CD4-positive, alpha-beta T cell (primary cell): ENCODE measurements at places on chromosomes 6 and 20. TPM values are rescaled to one million over a fixed set of nuclear protein-coding genes. Genes with fewer than 3 reads are reported as not detected.

Gene IRAK1BP1
- total RNA-seq, result 0.52 TPM

DNA sequence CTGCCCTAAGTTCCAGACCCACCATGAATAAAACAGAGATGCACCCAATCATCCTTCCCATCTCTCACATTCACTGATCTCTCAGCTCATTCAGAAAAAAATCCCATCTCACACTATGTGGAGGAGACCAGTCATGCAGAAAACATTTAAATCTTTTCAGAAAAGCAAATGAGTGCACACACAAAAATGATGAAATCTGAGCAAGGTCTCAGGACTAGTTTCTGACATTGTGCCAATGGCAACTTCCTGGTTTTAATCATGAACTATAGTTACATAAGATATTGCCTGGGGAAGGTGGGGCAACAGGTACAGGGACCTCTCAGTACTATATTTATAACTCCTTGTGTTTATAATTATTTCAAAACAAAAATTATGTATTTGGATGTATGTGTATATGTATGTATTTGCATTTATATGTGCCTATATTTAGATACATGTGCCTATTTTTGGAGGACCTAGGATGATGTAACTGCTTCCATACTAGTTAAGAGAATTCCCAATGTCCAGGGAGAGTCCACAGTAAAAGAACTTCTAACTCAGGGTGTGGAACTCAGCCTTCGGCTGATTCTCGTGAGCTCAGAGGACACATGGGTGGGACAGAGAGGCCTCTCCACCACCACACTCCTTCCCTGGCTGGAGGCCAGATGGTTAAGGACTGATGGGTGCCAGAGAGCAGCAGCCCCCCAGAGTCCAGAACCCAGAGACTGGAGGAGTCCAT lies 71.7 kb upstream of the MAP3K4 start:
- DNase-seq, result no peak

Gene SOX4
- 22.6 TPM for total RNA-seq

DNA sequence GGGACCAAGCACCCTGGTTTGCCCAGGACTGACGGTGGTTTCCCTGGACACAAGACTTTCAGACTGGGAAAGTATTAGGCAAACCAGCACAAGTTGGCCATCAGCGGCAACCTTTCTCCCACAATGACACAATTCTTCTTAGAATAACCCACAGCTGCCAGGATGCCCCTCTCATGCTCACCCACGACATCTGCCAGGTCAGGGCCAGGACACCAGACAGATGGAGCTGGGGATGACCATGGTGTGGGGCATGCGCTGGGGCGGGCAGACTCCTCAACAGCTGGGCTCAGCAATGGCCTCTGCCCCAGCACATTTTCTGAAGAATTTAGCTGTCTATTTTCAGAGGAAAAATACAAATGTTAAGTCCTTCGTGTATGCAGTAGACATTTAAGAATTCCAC lies 226.4 kb downstream of the FNDC1 start:
- no peak for DNase-seq

Gene HRH3
- not detected for total RNA-seq

Gene FOXQ1
- not detected for total RNA-seq

GRCh38 chr20:44092551-44093248 lies 94.3 kb downstream of the JPH2 start:
- no peak for DNase-seq
